MV-4-11 (cell line): ENCODE measurements at places on chromosomes 7 and 10.

- DNase-seq = no peak
Observed at GRCh38 chr10:63154546-63155387, 21.6 kb downstream of the NRBF2 start.

GRCh38 chr7:155717010-155717744 is 72.7 kb downstream of the RBM33 start:
- no peak for DNase-seq

- DNase-seq = no peak
Observed at GRCh38 chr7:46034056-46034768, 113.1 kb upstream of the IGFBP3 start.

- DNase-seq = no peak
Observed at GRCh38 chr10:32148864-32149251, 92.6 kb upstream of the KIF5B start.

DNA sequence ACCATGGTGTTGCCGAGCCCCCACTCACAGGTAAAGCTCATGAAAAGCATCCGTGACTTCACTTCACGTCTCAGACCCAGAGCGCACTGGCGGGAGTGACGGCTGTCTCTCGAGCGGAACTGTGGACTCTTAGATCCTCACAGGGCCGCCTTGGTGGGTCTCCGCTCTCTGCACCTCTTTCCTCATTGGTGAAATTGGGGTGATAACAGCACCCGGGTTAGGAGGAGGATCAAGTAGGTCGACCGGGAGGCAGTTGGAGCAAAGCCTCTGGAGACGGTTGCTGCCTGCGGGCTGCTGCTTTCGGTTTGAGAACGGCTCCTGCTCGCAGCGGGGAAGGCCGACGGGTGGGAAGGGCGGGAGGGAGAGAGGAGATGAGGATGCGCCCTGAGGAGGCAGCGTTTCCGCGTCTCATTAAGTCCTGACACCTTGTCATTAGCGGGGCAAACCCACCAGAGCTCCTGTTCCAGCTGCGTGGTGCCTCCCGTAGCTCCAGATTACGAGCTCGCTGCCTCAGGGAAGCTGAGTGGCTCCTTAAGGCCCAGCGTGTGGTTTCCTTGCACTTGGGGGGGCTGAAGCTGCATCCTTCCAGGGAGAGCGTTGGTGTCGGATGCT is 51.9 kb upstream of the CFAP46 start:
- no peak for DNase-seq

DNA sequence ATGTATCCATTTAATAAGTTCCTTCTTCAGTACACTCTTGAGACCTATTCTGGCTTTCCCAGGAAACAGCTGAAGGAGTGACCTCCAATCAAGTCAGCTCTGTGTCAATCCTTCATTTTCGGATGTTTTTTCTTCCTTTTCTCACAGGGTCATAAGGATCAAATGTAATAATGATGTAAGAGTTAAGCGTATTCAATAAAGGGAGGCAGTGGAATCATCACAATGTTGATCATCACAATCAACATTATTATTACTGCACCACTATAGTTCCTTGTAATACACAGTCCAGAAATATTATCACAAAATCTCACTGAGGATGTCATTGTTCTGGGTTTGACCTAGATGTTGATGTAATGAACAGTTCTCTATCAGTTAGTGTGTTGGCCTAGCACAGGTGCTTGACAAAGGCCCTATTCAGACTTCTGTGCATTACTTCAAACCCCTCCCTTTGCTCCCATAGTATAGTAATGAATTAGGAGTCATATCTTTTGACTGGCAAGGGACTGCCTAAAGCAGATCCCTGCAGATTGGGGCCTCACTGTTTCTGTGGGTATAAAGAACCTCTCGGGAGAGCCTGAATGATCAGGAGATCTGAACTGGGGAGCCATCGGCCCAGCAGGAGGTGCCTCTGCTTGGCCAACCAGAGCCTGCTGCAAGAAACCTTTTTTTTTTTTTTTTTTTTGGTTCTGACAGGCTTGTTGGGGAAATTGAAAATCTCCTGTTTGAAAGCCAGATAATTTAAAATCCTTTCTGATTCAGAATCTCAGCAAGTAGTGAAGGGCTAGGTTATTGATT is 100.6 kb downstream of the KAT6B start:
- no peak for DNase-seq

GRCh38 chr7:21428659-21428941 is 717 bp downstream of the SP4 start:
- DNase-seq = no peak

GRCh38 chr7:30363778-30364563 is 79.6 kb downstream of the ZNRF2 start:
- no peak for DNase-seq

GRCh38 chr10:103763374-103764202 is 91.8 kb downstream of the SH3PXD2A start:
- peak; percentile 94 for DNase-seq

- no peak for DNase-seq
Observed at GRCh38 chr10:16923309-16923708, 106.1 kb upstream of the RSU1 start.
